ENCODE measurements at places on chromosomes 6 and 20.

- no peak for DNase-seq
These were observed 188.5 kb upstream of the SNX9 start for GRCh38 chr6:157634546-157634945.

GRCh38 chr6:782141-782540, 89.2 kb upstream of the EXOC2 start:
- DNase-seq = no peak

GRCh38 chr20:12956303-12956702, 52.5 kb upstream of the SPTLC3 start:
- DNase-seq = no peak

- no peak for DNase-seq
These were observed 35.3 kb upstream of the BCAS1 start for GRCh38 chr20:54105653-54106052.

GRCh38 chr20:44759595-44759994, 13.9 kb downstream of the KCNK15 start:
- DNase-seq = no peak

DNA sequence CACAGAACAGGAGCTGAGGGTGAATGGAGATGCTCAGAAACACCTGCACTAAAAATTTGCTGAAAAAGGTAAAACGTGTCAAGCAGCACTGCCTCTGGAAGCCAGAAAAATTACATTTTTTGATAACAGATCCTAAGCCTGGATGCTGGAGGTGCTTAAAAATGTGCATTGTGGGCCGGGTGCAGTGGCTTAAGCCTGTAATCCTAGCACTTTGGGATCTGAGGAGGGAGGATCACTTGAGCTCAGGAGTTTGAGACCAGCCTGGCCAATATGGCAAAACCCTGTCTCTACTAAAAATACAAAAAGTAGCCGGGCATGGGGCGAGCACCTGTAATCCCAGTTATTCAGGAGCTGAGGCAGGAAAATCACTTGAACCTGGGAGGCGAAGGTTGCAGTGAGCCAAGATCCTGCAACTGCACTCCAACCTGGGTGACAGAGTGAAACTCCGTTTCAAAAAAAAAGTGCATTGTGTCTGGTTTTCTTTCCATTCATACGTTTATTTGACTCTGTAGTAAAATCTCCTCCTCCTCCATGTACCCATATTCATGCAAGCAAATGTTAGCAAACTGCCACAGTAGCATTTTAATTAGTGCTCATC, 587 bp upstream of the BTN3A1 start:
- no peak for DNase-seq

DNA sequence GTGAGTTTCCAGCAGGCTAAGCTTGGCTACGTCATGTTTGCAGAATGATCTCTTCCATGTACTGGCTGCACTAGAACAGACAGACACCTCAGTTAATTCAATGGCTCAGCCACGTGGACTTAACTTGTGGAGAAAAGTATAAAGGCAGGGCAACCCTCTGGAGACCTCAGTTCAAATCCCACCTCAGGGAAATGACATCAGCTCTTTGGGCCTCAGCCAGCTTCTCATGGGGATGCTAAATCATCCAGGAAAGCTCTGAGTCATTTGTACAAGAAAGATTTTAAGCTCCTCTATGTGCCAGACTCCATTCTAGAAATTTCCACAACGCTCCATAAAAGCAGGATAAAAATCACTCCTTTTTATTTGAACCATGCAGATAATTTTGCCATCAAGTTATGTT, 128.5 kb upstream of the SALL4 start:
- DNase-seq = no peak

- peak; percentile 21 for DNase-seq
These were observed 73.4 kb upstream of the FBXO30 start for GRCh38 chr6:145887969-145888368.

DNA sequence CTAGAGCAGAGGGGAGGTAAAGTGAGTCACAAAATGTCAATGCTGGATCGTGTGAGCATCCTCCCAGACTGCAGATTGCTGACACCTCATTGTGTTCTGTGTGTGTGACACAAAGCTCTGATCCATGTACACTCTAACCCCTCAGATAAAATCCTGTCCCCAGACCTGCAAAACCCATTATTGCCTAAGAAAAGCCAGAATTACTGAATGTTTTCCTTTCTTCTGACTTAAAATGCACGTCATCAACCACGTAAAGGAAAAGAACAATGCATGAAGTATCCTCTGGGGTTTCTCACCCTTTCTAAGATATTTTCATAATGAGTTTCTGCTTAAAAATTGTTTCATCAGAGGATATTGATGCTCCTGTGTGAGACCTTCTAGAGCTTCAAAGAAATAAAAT, 218.0 kb upstream of the PREP start:
- no peak for DNase-seq

DNA sequence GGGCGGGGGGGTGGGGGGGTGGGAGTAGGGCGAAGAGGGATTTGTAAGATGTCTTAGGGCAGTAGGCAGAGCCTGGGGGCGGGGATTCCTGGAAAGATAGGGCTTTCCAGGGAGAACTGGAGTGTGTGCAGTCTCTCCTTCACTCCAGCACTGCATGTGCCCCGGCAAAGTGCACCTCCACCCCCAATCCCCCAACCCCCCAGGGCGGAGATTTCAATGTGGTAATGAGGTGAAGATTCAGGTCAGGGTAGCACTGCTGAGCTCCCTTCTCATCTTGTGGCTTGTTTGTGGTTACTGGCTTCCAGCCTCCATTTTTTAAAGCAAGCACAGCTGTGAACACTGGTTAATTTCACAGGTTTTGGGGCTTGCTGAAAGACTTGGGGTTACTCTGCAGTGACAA, 5.9 kb downstream of the TMEM239 start:
- peak; percentile 26 for DNase-seq

GRCh38 chr6:40844246-40844645, 194.8 kb downstream of the UNC5CL start:
- no peak for DNase-seq

GRCh38 chr6:19297880-19298279, 539.3 kb upstream of the ID4 start:
- no peak for DNase-seq

- DNase-seq = no peak
These were observed 1.4 kb upstream of the ZNF217 start for GRCh38 chr20:53595018-53595378.

DNA sequence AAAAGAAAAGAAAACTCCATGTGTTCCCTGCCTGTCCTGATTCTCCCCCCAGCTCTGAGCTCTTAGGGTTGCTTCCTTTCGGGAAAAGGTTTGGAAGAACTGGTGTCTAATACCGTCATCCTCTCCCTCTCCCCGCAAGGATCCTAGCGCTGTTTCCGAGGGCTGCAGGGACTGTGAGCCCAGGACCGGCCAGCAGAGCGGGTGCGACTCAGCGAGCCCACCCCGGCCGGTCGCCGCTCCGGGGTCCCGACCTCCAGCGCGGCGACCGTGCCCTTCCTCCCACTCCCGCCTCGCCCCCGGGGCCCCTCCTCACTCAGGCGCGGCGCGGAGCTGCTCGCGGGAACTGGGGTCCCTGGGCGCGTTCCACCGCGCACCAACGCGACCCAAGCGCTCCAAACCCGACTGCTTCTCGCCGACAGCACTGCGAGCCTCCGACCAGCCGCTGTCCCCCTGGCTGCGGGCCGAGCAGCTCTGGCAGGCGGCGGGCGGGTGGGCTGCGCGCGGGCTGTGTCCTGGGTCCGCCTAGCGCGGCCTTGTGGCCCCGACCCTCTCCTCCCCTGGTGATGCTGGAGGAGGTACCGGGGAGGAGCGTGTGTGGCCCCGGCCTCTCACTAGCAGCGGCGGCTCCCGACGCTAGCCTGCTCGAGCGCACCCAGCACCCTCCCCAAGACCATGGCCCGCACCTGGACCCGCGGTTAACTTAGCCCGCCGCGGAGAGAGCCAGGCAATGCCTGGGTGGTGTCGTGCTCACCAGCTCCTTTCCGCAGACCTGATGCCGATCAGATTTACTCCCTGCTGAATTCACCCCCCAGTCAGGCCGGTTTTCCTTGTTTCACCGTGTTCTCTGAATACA, at the start of gene PLA2G7:
Gene PLA2G7, minus strand, starts transcription at position 509 of the 853 bp plus-strand sequence. CDS start 12,484 bp downstream, outside the sequence.
- peak; percentile 6 for DNase-seq

- DNase-seq = no peak
These were observed 67.4 kb downstream of the GMPR start for GRCh38 chr6:16305788-16306187.

GRCh38 chr20:43408848-43409576, 48.7 kb upstream of the SRSF6 start:
- DNase-seq = peak; percentile 16

DNA sequence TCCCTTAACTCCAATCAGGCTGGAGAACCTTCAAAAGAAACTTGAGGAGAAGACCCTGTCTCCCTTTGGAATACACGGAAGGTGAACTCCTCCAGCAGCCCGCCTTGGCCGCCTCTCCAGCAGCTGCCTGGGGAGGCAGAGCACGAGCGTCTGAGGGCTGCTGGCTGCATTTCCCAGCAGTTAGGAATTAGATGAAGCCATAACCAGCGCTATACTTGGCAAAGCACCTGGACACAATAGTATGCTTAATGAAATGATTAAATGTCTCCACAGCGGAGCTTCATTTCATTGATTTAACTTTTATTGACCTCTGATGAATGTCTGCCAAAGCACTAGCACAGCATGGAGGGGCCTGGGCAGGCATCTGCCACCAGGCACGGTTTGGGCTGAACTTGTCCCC, 73.5 kb downstream of the TMEM242 start:
- DNase-seq = no peak

DNA sequence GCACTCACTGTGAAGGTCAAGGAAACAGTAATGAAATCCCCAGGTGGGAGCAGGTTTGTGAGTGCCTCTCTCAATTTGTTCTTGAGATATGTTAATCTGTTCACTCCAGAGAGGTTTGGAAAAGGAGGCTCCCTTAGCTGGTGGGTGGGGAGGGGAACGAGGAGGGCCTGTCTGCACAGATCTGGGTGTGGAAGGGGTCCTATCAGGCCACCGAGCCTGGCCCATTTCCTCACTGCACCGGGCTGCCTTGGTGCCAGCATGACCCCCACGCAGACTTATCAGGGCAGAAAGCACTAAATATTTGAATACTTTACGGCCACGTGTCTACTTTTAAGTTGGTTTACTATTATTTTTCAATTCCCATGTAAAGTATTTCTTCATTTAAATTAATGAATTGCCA, 8.3 kb downstream of the AGPAT4 start:
- DNase-seq = no peak

DNA sequence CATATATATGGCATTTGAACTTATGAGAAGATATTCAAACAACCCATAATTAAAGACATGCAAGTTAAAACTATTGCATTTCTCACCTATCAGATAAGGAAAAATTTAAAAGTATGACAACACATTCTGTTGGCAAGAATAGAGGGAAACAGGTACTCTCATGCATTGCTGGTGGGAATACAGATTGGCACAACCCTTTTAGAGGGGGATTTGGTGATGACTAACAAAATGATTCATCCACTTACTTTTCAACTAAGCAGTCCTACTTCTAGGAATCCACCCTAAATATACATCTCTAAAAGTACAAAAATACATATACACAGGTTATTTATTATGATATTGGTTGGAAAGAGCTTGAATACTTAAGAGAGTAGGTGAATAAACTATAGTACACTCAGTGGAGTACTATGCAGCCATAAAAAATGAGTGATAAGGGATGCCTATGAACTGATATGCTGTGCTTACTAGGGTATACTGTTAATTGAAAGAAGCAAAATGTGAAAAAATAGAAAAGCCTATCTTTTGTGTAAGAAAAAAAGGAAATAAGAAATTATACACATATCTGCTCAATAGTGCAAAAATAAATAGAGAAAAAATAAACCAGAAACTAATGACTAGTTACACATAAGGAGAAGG, 42.2 kb downstream of the ADAT2 start:
- no peak for DNase-seq

GRCh38 chr6:142544199-142544838, 242.5 kb downstream of the ADGRG6 start:
- no peak for DNase-seq

DNA sequence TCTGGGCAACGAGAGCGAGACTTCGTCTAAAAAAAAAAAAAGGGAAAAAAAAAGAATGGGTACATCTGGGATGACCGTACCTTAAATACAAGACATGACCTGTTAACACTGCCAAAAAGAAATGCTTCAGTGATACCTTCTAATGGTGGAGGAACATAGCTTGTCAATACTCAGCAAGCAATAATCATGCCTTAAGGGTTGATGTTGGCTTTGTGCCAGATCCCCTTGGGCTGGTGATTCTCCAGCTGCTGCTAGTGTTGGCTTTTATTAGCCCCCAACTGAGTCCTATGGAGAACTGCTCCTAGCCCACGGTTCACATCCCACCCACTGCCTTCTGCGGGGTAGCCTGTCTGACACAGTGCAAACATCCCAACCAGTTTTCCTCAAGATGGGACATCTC, 134.9 kb downstream of the PLCB1 start:
- no peak for DNase-seq

DNA sequence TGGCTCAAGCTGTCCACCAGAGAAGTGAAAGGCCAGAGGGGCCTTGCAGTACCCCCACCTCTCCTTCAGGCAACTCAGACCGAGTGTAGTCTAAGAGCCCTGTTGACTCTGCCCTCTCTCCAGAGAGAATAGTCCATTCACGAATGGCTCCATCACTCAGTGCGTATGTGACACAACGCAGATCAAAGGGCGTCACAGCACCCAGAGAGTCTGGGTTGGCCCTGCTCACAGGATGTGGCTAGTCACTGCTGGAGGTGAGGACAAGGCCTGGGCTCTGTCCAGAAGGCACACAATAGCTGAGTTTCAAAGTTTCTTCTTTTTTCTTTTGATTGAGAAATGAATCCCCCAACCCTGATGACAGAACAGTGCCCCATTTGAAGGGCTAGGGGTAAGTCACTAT, 74.1 kb downstream of the TRMT11 start:
- no peak for DNase-seq

DNA sequence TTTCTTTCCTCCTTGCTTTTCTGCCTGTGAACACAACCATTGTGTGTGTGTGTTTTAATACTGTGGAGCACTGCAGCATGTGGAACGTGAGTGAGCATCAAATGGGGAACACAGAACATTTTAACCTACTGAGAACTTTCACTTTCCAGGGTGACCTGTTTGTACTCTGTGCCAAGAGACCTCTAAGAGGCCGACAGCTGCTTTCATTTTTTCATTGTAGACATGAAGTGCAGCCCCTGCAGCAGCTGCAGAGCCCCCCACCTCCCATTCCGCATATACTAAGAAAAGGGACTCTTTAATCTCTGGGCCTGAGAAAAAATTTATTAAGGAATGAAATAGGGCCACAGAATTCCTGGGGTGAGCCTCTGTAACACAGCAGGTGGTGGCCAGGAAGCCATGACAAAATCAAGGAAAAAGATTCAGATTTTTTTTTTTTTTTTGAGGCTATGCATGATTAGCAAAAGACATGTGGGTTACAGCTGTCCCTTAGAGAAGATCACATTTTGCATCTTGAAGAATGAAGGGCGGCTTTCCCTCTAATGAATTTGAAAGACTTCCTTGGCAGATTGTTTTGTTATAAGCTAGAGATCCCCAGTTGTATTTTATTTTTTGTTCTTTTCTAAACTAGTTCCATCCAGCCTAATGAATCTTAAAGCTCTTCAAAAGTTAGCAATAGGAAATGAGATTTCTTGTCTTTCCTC, 503.4 kb downstream of the CD109 start:
- DNase-seq = no peak

- no peak for DNase-seq
These were observed 212.2 kb downstream of the CDC5L start for GRCh38 chr6:44599672-44600071.

Data from stimulated activated CD4-positive, alpha-beta T cell treated with anti-CD3 and anti-CD28 coated beads, Interleukin-15, amount 100 ng/mL, for 24 hours (primary cell).